ENCODE measurements at places on chromosomes 3 and 15.

- DNase-seq = no peak
These were observed 10.7 kb downstream of the ZXDC start for GRCh38 chr3:126464997-126465396.

DNA sequence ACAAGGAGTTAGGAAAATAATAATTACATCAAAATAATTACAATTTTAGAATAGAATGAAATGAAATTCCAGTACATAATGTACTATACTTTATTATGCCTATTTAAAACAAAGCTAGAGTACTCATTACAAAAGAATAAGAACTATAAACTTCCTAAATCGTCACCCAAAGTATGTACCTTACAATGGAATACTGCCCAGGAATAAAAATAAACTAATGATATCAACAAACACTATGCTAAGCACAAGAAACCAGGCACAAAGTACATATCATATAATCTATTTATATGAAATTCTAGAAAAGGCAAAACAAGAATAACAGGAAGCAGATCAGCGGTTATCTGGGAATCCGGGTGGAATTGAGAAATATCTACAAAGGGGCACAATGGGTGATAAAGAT is 84.7 kb downstream of the MYO9A start:
- no peak for DNase-seq

GRCh38 chr3:64176461-64176996 is 48.7 kb downstream of the PRICKLE2 start:
- no peak for DNase-seq

DNA sequence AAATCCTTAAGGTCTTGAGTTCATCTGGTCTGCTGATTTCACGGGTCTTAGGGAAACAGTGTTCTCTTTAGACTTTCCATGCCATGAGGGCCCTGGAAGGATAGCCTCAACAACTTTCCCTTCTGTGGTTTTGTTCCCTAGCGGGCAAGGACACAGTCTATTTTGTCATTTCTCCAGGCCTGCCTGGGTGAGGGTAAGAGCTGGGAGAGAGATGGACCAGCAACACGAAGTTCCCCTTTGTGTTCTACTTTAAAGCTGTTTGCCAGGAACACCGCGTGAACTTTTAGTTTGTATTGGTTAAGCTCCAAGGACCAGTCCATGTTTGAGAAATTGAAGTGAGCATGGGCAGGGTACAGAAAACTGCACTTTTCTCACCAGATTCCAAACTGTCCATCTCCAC is 20.9 kb downstream of the ST3GAL6 start:
- DNase-seq = no peak

GRCh38 chr3:192262001-192262400 is 465.3 kb downstream of the FGF12 start:
- no peak for DNase-seq

DNA sequence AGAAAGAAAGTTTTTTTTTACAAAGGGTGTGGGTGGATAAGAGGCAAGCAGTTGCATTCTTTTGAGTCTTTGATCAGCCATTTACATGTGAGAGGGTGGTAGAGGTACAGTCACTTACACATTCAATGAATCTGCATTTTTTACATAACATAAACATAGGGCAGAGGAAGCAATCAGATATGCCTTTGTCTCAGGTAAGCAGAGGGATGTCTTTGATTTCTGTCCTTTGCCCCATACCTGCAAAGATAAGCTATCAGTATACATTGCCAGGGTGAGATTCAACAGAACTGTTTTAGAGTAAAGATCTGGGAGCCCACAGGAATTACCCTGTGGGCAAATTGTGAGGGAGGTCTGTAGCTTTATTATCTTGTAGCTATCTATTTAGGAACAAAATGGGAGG is 5.4 kb upstream of the PPP1R2 start:
- DNase-seq = no peak

All from NB4 (cell line).